ENCODE measurements at places on chromosomes 13 and 19.

DNA sequence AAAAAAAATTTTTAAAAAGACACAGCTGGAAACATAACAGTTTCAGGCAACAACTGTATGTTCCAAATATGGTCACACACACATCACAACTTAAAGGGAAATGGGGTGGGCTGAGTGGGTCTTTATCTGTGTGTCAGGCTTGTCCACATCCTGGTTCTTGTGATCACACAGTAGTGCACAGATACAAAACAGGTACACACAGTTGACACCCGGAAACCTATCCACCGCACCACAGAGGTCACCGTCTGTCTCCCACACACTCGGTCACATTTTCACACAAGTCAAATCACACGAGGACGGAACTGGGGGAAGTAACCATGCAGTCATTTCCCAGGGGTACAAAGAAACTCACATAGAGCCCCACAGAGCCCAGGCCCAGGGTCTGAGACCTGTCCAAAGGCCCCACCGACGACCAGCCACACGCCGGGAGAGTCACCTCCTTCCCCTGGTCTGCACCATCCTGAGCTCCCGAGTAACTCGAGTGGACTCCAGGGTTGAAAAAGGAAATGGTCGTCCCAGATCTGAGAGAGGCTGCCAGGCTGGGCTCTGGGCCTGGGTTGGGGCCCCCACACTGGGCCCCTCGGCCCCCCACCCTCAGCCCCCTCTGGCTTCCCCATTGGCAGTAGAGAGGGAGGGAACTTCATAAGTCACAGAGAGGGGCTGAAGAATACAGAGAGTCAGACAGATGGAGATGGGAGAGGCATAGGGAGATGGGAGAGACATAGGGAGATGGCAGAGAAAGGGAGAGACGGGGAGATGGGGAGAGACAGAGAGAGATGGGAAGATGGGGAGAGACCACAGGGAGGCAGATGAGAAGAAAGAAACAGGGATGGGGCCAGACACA, 1.3 kb upstream of the PPAN start:
- no peak for DNase-seq

- no peak for DNase-seq
These were observed 144.3 kb upstream of the FREM2 start for GRCh38 chr13:38542601-38543000.

- DNase-seq: no peak
These were observed 18.7 kb downstream of the GPR180 start for GRCh38 chr13:94620286-94620896.

DNA sequence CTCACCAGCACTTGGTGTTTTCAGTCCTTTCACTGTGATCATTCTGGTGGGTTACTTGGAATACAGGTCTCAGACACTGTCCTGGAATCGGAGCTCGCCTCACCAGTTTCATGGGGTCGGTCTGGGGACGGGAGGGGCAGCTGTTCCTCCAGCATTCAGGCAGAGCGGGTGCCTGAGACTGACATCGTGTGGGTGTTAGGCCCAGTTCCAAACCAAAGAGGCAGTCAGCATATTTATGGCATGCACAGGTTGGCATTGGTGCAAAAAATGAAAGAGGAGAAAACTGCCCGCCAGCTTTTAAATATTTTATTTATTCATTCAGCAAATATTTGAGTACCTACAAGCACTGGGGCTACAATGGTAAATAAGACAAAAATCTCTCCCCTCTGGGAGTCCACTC, 20.1 kb downstream of the PLEKHF1 start:
- DNase-seq: no peak

DNA sequence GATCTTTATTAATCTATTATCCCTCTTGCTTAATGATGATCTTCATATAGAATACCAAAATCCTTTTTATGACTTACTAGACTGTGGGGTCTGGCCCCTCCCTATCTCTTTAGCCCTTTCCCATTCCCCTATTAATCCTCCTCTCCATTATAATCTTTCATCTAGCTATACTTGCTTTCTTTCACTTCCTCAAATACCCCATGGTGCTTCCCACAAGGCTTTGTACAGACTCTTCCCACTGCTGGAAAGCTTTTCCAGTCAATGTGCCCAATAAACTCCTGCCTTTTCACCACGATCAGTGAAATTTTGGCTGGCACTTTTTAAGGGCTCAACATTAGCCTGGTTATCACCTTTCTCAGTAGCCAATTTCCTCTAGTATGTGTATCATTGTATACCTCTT, 3.2 kb upstream of the EBPL start:
- no peak for DNase-seq

- DNase-seq: no peak
These were observed 413.0 kb downstream of the PCDH20 start for GRCh38 chr13:61002686-61003085.
